SHP77 treated with DMSO at 0.1 percent for 48 hours (cell line): ENCODE measurements at places on chromosomes 13 and 19.

GRCh38 chr19:32343550-32344262, 1.7 kb upstream of the ZNF507 start:
- DNase-seq, result no peak

- no peak for DNase-seq
Measured at GRCh38 chr19:517721-518597, 10.7 kb downstream of the TPGS1 start.

DNA sequence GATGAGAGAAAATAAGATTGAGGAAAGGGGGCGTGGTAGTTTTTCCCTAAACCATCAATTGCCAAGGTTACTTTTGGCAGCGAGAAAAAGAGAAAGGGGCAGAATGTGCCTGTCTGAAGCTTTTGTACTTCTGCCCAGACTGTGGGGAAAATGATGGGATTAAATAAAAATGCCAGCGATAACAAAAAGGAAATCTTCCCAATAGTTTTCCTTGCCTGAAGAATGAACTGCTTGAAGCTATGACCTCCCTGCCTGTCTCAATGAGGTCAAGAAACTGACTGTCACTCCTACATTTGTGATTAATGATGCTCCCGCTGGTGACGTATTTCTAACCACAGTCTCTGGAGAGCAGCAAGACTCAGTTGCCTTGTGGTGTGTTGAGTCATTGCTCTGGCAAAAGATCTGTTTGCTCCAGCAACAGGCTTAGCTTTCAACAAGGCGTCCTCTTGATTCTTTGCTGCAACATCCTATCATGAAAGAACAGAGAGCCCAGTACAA, 1051.5 kb downstream of the DIAPH3 start:
- no peak for DNase-seq

GRCh38 chr19:38596057-38596981, 21.4 kb downstream of the MAP4K1 start:
- peak; percentile 70 for DNase-seq

- DNase-seq, result no peak
Measured at GRCh38 chr19:6238256-6238642, 41.5 kb downstream of the MLLT1 start.

DNA sequence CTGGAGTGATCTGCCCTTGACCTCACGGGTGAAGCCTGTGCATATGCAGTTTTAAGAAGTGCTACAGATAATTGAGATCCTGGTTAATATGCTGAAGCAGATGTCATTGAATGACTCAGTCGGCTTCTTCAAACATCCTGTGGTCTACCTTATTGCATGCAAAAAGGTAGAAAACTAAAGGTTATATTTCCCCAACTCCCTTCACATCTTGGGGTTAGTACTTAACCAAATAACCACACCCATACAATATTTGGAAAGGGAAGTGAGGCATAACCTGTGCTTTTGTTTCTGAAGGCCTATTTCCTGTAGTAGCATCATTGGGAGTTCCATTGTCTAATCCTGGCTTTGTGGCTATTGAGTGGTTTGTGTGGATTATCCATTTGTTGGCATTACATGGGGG, 58.3 kb downstream of the RAP2A start:
- DNase-seq, result peak; percentile 93

DNA sequence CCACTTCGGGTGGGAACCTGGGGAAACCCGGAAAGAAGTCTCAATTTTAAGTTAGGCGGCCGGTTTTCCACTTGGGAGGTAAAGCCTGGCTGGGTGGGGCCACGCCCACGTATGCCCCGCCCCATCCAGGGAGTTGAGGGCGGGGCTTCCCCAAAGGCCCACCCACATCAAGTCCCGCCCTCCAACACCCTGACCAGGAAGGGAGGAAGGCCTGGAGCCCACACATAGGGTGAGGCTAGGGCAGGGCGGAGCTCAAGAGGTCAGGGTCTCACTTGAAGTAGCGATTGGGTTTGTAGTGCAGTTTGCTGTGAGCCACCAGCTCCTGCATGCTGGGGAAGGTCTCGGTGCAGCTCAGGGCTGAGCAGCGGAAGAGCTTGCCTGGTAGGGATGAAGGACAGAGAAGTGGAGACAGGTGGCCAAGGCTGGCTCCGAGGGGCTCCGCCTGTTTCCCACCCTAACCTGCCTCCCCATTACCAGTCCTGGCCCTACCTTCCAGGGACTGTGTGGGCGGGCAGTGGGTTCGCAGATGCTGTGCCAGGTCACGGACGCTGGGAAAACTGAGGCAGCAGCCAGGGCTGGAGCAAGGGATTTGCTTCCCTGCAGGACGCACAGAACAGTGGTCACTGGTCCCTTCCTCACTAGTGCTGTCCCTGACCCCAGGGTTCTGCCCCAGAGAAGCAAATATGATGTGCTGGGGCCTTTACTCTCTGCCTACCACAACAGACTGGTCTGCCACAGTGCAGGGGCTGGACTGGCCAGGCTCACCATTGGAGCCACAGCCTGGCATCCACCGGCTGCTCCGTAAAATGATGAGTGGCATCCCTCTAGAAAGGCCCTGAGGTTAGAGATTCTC, 1.6 kb downstream of the ZNF414 start:
- DNase-seq, result peak; percentile 38

DNA sequence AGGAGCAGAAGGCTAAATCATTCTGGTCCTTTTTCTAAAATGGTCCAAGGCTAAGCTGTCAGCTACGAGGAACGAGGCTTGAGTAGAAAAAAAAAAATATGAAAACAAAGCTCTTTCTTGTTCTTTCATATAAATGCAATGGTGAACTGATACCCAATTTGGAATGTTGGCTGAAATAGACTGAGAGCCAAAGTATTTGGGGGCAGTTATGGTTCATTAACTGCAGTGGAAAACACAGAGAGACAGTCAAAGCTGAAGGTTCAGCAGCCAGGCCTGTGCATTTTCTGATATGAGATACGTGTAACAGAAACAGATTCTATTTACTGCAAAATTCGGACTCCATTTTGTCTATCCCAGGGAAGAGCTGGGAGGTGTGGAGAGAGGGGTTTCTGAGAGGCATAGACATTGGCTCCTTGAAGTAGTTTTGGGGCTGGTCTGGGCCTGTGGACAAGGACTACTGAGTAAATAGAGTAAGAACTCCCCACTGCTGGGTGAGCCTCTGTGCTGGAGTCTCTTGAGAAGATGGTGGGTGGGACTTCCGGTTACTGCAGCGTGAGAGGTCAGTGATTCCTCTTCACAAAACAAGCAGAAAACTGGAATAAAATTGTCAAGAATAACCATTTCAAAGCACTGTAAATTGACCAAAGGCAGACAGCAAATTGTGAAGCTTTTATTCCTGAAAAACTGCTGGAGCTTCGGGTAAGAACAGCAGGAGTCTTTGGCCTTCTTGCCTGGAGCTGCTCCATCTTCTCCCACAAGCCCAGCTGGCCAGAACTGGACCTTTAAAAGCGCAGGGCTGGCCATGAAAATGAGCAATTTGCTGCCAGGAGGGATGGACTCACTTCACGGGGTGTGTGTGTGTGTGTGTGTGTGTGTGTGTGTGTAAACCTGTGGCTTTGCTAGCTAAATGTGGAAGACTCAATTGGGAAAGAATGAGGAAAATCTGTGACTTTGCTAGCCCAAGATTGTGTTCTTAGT, 43.1 kb upstream of the CNMD start:
- no peak for DNase-seq

- no peak for DNase-seq
Measured at GRCh38 chr19:45423033-45423588, 606 bp downstream of the ERCC1 start.

DNA sequence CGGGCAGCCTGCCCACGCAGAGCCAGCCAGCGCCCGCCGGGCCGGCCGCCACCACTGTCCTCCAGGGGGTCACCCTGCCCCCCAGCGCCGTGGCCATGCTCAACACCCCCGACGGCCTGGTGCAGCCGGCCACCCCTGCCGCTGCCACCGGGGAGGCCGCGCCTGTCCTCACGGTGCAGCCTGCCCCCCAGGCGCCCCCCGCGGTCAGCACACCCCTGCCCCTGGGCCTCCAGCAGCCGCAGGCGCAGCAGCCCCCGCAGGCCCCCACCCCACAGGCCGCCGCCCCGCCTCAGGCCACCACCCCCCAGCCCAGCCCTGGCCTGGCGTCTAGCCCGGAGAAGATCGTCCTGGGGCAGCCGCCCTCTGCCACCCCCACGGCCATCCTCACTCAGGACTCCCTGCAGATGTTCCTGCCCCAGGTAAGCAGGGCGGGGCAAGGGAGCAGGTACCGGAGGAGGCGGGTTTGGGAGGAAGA, 32.3 kb upstream of the EHD2 start:
- no peak for DNase-seq

DNA sequence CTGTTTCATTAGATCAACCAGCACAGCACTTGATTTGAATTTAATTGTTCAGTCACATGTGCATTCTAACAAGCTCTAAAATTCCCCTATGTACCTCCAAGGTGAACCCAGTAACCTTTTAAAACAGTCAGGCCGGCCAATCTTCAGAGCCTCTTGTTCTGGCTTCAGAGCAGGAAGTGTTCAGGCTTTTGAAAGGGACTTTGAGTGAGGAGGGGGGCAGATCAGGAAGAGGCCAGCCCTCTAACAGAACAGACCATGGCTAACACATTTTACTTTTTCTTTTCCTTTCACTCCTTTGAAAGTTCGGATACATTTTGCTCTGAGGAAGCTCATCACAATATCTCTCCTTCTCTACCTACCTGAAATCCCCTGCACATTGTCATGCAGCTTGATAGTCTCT, 390.3 kb downstream of the TBC1D4 start:
- no peak for DNase-seq

DNA sequence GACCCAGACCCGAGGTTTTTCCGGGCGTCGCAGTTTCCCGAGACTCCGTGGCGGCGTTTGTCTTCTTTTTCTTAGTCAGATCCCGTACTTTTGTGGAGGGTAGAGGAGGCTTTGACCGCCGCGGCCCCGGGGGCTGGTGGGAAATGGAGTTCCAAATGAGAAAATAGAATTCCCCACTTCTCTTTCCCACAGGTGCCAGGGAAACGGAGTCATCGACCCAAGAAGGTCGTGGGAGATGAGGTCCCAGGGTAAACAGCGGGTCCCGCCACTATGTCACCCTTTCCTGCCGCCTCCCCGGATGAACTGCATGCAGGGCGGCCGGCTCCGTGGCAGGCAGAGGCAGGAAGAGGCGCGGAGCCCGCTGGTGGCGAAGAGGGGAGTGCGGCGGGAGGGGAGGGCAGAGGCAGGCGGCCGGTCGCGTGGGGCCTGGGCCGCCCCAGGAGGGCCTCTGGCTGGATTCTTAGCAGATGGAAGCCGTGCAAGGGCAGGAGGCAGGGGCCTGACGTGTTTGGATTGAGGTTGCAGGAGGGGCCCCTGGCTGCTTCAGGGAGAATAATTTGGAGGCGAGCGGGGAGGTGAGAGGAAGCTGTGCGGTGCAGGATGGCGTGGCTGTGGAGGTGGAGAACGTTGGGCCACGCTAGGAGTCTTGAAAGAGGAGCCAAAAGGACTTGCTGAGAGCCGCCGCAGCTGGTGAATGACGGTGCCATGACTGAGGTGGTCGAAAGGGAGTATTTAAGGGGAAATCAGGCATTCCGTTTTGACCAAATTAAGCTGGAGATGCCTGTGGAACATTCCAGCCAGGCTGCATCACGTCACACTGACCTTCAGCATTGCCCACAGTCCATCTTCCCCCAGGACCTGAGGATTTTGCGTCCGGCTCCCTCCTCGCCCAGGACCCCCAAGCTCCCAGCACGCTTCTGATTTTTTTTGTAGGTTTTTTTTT, 11.7 kb downstream of the CYTH2 start:
- DNase-seq, result no peak

GRCh38 chr19:34655651-34656050, 21.3 kb downstream of the SCGB2B2 start:
- DNase-seq, result no peak

GRCh38 chr13:51833980-51834379, 11.0 kb downstream of the TMEM272 start:
- DNase-seq, result no peak

DNA sequence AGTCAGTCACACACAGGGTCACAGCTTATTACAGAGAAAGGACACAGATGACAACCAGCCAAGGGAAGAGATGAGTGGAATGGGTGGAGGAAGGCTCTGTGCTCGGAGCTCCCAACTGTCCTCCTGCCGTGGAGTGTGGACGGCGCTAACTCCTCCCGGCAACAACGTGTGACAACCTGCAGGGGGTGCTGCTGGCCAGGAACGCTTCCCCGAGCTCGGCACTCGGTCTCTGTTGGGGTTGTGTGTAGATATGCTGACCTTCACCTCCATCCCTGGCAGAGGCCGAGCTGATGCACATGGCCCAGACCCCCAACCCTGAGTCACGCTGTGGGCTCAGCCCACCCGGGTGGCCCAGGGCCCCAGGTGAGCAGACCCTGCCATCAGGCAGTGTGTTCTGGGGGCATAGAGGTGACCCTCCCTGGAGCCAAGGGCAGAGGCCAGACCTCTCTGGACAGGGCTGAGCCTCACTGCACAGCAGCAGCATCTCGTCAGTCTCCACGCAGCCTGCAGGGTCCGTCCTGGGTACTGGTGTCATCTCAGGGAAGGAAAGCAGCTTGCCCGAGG, 14.1 kb downstream of the ZNF444 start:
- no peak for DNase-seq

DNA sequence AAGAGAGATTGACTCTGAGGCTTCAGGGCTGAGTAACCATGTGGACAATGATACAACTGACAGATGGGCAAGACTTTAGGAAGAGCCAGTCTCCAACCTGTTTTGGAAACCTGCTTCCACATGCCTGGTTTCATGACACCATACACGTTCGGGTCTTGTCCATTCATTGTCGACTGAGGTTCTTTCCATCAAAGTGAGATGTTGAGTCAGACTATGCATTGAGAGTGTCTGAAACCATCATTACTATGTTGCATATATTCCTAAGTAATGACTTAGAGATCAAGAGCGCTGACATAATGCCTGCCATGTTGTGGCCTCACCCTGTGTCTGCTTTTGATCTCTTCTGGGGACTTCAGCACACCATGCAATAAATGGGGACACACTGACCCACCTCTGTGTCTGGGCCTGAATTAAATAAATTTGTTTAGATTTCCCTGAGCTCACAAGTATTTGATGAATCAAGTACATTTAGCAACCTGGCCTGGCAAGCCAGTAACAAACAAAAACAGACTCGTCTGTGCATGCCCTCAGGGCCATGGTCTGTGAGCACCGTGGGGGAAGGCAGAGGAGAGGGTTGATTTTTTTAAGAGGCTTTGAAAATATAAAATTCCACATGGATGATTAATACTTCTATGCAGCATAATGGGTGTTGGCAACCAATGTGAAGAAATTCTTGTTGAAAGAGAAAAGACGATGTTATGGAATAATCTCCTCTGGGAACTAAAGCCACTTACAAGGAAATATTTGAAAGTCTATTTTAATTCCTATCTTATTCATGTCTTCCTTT, 49.9 kb upstream of the UBAC2 start:
- DNase-seq, result no peak

DNA sequence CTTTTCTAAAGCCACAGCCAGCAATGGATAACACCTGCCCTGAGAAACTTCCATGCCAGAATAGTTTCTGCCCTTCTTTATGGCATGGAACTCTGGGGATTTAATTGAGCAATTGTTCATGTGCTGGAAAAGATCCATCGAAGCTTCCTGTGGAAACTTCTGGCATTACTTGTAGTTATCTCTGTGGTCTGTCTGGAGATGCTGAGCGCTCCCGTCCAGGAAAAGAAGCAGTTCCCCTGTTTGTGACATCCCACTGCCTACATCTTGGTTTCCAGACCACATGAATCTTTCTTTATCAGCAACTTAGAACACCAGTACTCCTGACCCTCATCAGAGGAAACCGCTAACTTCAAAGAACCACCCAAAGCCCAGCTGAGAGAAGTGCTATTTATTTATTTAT, 24.6 kb downstream of the FLT1 start:
- DNase-seq, result no peak

GRCh38 chr13:50587645-50588373, 255.7 kb downstream of the DLEU7 start:
- DNase-seq, result no peak
